Stimulated activated CD4-positive, alpha-beta T cell treated with anti-CD3 and anti-CD28 coated beads, Interleukin-2, amount 100 ng/mL, for 4 hours (primary cell): ENCODE measurements at places on chromosomes 1 and 21.

DNA sequence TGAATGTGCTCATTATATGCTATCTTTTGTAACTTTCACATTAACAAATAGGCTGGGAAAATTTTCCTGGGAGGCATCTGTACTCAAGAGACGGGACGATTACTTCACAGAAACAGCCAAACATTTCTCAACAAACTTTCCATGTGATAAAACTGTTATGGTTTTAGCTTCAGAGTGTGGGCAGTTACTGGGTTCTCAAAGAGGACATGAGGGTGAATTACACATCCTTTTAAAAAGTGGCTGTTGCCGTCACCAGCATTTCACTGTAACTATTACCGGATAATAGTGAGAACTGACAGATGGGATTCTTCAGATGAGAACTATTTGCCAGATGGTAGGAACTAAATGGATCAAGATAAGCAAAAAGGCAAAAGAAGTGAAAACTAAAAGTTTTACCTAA, 109.1 kb downstream of the APP start:
- no peak for DNase-seq

- no peak for DNase-seq
Observed at GRCh38 chr21:37058261-37058660, 14.6 kb downstream of the PIGP start.

DNA sequence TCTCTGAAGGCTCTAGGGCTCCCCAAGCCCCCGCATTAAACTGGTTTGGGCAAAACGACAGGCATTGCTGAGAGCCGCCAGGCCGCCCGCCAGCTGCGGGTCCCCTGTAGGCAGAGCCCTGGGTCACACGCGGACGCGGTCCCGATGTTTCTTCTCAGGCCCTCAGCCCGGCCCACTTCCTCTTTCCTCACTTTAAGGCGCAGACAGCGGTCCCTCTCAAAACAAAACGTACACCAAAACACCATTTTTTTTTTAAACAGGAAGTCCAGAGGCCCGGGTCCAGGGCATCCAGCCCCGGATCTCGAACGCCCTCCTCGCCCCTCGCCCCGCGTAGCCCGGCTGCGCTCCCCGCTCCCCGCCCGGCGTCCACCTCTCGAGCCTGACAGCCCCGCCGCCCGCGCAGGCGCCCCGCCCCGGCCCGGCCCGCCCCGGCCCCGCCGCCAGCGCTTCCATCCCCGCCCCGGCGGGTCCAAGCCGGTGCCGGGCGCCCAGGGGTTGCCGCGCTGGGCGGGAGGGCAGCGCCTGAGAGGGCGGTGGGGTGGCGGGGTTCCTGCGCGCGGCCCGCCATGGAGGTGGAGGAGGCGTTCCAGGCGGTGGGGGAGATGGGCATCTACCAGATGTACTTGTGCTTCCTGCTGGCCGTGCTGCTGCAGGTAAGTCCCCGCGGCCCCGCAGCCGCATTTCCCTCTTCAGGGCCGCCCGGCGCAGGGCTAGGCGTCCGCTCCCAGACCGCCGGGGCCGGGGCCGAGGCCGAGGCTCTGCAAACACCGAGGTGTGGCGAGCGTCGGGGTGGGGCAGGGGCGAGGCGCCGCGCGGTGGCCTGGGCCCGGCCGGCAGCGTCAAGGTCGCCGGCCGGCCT, at the start of gene SLC22A15:
SLC22A15 (plus strand) TSS at position 452 of the 859 bp plus-strand sequence; CDS start at position 567, 115 bp downstream.
- no peak for DNase-seq

- DNase-seq, result no peak
Observed at GRCh38 chr1:39405358-39405757, 86.1 kb upstream of the BMP8A start.

DNA sequence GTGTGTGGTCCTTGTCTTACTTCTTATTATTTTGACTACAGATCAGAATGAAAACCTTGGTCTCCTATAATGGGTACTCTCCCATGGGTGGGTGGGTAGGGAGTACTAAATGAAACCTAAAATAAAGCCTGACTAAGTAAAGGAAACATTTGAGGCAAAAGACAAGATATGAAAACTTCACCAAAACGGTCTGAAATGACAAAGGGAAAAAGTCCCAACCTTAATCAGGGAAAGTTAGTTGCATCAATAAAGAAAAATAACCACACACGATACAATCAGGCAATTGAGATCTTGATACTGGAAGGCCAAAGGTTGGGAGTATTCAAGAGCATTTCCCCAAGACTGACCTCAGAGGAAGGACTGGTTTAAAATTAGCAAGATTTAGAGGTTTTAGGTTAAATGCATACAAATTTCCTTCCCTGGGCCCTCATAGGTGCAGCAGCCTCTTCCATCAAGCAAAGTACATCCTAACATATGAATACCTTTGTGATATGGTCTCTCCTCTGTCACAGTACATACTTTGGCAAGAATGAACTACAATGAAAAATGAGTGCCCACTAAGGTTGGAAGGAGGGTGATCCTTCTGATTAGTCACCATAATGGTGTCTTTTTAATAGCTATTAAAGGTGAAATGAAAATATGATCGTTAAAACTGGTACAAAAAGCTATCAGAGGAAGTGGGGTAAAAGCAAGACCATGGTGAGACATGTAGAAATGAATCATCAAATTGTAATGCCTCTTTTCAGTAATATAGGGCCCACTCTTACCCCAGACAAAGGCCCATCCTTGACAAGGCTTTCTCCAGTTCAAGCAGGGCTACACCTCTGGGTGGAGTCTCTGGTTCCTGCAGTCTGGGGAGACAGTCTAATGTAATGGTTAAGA, 15.3 kb upstream of the TNFSF4 start:
- no peak for DNase-seq

DNA sequence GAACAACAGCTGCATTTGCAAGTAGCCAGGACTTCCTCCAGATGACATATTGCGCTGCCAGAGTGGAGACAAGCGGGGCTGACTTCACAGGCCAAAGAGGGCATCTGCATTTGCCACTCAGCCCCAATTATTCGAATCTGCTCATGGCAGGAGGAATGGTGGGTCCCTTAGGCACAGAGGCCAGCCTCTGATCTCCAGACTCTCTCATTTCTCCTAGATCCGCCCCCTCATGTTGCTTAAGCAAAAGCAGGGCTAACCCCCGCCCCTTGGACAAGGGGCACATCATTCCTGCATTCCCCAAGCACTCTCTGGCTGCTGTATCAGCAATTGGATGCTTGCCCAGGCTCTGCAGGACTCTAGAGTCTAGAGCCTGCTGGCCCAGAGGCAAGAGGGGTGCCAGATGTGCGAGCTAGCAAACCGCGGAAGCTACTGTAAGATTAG, 262.4 kb downstream of the ST6GALNAC3 start:
- DNase-seq, result no peak

GRCh38 chr1:160167580-160167979, 16.2 kb downstream of the ATP1A4 start:
- no peak for DNase-seq

GRCh38 chr1:174247472-174247871, 88.2 kb downstream of the RABGAP1L start:
- DNase-seq, result no peak

- DNase-seq, result no peak
Observed at GRCh38 chr1:55216096-55216495, 932 bp upstream of the USP24 start.

DNA sequence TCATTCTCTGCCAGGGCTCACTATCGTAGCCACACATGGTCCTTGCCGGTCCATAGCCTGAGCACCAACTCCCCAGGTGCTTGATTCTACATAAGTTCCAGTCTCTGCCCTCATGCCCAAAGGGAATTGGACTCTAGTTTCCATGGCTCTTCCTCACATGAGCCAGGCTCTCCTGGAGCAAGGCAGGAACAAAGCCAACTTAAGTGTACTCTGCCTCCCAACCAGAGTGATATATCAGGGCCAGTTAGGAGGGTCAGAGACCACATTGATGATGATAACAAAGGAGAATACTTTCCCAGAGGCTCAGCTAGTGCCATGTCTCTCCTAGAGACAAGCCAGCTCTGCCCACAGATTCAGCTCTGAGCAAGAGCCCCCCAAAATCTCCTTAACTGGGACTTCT, 70.9 kb downstream of the ERI3 start:
- no peak for DNase-seq

- no peak for DNase-seq
Observed at GRCh38 chr1:170214117-170215032, 68.6 kb downstream of the NTMT2 start.

- DNase-seq, result no peak
Observed at GRCh38 chr1:214215583-214215982, 65.4 kb upstream of the SMYD2 start.

GRCh38 chr1:153133743-153134142, 16.9 kb downstream of the SPRR2G start:
- no peak for DNase-seq

DNA sequence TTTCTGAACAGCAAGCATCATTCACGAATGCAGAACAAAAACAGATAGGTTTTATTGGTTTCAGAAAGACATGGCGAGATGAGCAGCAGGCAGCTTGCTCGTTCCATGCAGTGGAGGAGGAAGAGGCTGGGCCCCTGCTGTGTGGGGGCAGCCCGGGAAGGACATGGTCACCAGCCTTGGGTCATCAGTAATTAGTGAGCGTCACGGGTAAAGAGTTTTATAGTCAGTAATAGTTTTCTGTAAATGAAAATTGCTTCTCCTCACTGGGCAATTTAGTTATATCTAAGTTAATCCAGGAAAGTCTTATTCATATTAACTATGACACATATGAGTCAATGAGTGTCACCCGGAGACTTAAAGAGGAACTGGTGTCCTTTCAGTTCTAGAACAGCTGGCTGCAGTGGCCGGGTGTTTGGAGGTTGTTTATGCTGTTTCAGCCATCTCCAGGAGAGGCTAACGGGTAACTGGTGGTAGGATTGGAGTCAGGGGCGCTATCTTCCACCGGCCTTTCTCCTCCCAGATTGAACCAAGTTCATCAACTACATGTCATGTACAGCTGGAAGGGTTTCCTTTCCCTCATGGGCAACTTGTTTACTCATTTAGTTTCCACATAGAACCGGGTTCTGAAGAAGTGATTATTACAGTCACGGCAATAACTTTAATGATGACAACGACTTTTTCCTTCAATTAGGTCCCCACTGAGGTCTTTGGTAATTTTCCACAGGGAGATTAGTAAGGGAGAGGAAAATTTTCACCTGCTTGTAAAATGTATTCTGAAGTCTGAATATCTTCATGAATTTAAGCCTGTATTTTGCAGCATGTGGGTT, 34.6 kb upstream of the SLC45A1 start:
- DNase-seq, result no peak
